ENCODE measurements at places on chromosomes 1 and 21. TPM values are rescaled to one million over a fixed set of nuclear protein-coding genes. Genes with fewer than 3 reads are reported as not detected.

DNA sequence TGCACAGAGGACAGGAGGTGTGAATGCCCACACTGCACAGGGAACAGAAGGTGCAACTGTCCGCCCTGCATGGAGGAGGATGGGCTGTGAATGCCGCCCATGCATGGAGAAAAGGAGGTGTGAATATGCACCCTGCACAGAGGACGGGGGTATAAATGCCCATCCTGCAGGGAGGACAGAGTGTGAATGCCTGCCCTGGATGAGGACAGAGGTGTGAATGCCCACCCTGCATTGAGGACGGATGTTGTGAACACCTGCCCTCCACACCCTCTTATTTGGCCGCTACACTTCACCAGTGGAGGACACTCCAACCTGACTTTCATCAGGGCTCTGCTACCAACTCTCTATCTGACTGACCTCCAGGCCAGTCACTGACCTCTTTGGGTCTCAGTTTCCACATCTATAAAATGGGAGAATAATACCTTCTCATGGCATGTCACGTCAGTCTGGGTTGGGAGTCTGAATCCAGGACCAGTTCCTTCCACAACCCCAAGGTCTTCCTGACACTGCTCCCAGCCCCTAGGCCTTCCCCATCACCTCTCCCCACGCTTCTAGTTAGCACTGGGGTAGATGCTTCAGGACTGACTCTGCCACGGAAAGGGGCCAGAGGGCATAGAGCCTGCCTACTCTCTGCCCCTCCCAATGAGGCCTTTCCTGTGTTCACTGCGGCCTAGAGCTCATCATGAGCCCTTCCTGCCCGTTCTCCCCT lies 28.4 kb downstream of the ZBTB17 start:
- DNase-seq, result no peak

- no peak for DNase-seq
Observed at GRCh38 chr1:65235867-65236805, 73.2 kb upstream of the DNAJC6 start.

The TBX19 gene
- 1.7 TPM for polyA plus RNA-seq

DNA sequence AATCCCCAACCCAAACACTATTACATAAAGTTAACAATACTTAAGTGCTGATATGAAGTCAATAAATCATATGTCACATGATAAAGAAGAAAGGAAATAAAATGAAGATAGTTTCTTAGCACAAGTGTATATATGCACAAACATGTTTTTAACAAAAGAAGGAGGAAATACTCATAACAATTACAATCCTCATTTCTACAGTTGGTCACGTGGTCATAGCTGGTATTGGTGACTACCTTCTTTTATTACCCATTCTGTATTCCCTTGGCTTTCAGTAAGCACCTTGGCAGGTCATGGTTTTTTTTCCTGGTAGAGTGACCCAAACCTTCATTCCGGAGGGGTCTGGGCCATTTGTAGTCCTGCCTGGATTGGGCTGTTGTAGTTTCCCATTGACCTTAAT lies 137.1 kb upstream of the KCND3 start:
- DNase-seq, result no peak

DNA sequence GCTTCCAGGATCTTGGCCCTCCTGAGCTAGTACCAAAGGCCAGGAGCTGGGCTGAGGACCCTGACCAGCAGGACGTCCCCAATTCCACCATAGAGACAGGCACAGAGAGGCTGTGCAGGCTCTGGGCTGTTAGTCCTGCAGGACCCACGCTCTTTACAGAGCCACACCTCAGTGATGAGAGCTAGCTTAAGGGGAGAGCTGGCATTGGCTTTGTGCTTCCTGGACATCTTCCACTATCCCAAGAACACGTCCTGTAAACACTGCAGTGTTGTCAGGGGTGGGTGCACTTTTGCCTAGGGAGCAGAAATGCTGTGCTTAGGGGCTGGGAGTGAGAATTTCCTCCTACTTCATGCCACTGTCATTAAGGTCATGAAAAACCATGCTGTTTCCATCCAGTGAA lies 91.7 kb upstream of the EDN2 start:
- DNase-seq, result no peak
